Thyroid gland (tissue), 4 donors: ENCODE measurements at places on chromosomes 13 and 19. TPM values are rescaled to one million over a fixed set of nuclear protein-coding genes. Genes with fewer than 3 reads are reported as not detected.

The LYPD4 gene
- not detected for total RNA-seq

DNA sequence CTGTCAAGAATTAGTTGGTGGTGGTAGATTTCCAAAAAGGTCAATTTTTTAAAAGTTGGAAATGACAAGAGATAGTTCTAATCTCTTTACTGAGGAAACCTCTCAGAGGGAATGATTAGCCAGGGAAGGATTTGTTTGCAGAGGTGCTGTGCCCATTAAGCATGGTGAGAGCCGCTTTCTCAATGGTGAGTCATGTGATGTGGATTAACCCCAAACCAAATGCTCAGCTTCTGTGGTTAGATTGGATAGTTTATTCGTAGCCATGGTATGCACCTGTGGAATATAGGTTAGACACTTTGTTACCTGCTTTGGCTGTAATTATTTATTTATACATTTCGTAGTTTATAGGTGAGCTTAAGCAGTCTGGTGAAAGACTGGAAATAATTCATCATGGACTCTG, 7.1 kb downstream of the HNRNPM start:
- peak overlapping the region; percentile 7 for H3K27ac ChIP-seq
- H3K4me3 ChIP-seq: no peak overlapping the region
- peaks cover 5% of the 10 kb centered on the region for H3K36me3 ChIP-seq
- H3K27me3 ChIP-seq: no peaks in the 10 kb centered on the region

- H3K4me1 ChIP-seq: peaks cover 6% of the 10 kb centered on the region
- peaks cover 6% of the 10 kb centered on the region for H3K27me3 ChIP-seq
- no peaks in the 10 kb centered on the region for H3K36me3 ChIP-seq
- no peak for DNase-seq
These were observed 2.1 kb upstream of the ATP12A start for GRCh38 chr13:24678151-24678550.

GRCh38 chr19:22602631-22603272, 31.4 kb upstream of the ZNF492 start:
- DNase-seq: no peak
- no peaks in the 10 kb centered on the region for H3K27me3 ChIP-seq
- no peaks in the 10 kb centered on the region for H3K4me1 ChIP-seq
- H3K4me3 ChIP-seq: no peak overlapping the region
- H3K36me3 ChIP-seq: no peaks in the 10 kb centered on the region
- H3K27ac ChIP-seq: no peak overlapping the region

DNA sequence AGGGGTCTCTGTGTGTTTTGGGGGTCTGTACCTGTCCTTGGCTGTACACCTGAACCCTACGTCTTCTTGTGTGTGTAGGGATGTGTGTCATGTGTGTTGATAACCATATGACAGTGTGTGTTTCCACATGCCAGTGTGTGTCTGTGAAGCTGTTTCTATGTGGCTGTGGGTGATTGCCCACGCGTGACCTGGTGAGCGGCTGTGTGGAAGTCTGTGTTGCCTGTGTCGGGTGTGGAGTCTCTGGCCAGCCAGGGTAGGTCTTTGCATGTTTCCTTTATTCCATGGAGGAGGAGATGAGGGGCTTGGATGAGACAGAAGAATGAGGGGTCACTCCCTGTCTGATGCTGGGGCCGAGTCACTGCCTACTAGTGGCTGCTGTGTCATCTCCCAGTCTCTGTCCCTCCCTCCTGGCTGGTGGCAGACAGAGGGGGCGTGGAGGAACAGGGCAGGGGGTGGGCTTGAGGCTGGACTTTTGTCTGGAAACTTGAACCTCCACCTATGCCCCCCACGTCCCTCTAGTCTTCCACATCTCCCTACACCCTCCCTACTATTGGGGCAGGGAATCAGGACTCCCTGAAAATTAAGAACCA, 2.8 kb upstream of the FOSB start:
- peaks cover 13% of the 10 kb centered on the region for H3K4me1 ChIP-seq
- H3K27ac ChIP-seq: no peak overlapping the region
- no peak overlapping the region for H3K4me3 ChIP-seq
